ENCODE measurements at places on chromosomes 11 and 22.
A peak's percentile ranks its signal among the peaks of the same experiment; 100 is the strongest.

DNA sequence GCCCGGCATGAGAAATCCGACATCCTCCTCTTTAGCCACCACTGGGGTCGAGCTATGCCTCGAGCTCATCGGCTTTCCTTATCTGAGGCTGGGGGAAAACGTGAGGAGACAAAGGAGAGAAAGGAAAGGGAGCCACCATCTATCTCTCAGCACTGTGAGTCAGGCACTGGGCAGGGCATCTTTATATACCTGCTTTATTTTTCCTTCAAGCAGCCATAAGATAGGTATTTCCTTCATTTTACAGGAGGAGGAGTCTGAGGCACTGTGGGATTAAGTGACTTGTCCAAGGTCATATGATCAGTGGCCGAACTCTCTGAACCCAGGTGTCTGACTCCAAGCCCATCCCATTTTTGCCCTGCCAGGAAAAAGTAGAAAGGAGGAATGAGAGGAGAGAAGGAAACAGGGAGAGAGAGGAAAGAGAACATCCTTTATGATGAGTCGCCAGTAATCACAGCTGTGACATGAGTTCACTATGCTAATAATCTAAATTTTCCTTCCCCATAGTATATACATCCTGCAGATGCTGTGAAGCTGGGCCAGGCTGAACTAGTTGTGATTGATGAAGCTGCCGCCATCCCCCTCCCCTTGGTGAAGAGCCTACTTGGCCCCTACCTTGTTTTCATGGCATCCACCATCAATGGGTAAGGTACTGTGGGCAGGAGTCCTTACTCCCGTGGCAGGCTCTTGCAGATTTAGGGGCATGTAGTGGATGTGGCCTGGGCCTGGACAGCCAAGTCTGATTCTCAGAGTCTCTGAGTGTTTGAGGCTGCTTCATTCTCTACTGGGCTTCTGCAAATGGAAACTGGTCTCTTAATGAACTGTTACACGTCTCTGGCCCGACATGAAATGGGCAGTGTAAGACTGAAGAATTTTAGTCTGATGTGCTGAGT, 21.8 kb downstream of the NAT10 start:
- DNase-seq = no peak

DNA sequence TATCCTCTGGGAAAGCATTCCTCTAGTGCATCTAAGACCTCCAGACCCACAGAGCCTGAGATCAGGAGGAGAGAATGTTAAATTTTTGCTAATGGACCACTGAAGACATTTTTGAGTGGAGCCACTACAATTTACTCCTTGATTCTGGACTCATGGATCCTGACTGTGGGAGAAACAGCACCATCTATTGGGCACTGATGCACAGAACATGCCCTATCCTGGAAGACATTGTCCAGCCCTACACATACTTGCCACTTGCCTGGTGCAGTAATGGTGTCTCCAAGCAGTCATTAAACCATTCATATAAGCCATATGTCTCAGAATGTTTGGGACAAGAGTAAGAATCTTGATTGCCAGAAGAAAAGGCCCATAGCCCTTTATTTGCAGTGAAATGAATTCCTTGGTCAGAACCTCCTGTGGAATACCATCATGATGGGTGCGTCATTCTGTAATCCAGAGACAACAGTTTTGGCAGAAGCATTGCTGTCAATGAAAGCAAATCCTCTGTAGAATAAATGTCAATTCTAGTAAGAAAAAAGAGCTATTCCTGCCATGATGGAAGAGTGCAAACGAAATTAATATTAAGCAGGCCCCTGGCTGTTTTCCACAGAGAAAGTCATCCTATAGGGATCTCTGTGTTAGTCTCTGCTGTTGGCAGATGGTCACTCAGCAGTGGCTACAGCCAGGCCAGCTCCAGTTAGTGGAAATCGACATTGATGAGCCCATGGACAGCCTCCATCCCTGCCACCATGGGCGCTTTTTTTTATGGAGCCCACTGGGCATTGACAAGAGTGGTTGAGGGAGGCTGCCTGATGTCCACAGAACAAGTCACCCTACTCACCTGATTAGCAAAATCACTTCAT, 43.5 kb downstream of the GGTLC2 start:
- DNase-seq = no peak

GRCh38 chr11:118206391-118207031, 18.3 kb downstream of the JAML start:
- no peak for DNase-seq

DNA sequence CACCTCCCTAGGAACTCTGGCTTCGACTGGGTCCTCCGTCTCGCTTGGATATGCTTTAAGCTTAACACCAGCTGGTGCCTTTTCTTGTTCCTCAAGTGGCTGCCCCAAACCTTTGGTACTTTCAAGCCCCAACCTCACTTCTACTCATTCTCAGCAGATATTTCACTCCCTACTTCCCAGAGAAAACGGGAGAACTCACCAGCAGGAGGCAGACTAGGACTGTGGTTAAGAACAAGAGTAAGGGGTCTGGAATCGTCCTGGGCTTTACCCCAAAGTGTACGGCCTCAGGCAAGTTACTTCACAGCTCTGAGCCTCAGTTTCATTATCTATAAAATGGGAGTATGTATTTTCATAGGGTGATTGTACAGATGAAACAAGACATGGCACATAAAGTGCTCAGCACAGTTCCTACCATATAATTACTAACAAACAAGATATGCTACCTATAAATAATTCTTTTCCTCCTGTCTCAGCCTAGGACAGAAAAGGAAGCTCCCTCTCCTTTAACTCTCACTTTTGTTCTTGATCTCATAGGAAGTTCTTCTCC, 37.8 kb downstream of the PAMR1 start:
- no peak for DNase-seq

DNA sequence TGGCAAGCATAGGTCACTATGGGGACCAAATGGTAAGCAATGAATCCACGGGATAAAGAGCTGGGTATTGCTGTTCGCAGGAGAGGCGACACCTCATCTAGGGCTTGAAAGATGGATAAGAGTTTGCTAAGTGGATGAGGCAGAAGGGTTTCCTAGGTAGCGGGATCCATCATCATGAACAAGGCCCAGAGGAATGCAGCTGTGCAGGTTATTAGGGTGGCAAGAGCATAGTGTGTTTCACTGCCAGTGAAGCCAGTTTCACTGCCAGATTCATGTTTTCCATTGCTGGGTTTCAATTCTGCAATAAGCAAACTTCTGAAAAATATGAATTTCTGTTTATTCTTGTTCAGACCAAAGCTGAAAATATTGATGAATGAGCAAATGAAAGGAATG, 27.2 kb downstream of the WEE1 start:
- DNase-seq = no peak

DNA sequence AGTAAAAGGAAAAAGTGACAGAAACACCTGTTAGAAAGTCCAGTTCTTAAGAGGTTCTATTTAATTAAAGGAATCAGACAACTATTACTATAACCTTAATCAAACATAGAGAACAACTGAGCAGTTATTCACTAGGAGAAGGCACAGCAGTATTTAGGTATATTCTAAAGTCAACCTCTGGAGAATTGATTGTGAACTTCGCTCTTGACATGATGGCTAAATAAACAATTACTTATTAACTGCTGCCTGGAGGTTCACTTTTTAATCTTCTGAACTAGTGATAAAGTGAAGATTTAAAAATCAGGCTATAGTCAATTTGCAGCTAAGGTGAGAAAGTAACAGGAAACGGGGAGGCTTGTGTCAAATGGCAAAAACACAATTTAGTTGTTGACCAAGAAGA, 557.3 kb downstream of the FAM181B start:
- no peak for DNase-seq

DNA sequence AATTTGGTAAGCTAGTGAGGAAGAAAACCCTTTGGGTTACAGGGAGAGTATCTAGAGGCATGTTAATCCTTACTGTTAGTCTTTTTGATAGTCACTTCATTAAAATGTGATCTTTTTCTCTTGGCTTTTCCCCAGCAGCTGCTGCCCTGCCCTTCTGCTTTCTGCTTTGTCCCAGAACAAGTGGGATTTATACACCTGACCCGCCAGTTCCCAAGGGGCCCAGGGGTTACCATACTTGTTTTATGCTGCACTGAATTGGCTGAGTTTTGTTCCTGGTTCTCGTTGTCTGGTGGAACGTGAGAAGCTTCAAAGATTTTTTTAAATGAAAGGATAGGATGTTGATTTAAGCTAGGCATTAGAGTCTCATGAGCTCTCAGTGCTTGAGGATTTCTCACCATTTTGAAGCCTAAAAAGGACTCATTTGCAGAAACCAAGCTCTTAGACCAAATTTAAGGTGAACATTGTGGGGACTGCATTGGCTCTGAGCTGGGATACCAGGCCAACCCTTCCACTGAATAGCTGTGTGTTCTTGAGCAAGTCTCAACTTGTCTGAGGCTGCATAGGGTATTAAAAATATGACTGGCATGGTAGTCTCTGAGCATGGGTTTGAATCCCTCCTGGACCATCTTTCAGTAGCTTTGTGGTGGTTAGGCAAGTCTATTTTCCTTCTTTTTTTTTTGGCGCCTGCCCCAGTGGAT, 6.6 kb downstream of the LIMK2 start:
- no peak for DNase-seq

DNA sequence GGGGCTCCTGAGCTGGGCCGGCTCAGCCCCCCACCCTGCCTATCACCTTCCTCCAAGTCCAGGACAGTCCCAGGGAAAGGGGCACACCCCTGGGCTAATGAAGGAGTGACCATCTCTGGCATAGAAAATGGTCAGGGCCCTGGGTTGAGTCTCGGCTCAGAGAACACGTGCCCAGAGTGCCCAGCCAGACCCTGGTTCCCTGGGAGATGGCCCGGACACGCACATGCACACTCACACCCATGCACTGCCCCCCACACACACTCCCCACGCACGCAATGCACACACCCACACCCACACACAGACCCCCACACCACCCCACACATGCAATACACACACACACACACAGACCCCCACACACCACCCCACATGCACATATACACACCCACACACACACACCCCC, 28.7 kb downstream of the KCNC1 start:
- DNase-seq = no peak

- no peak for DNase-seq
Measured at GRCh38 chr11:11965192-11965591, 43.2 kb downstream of the DKK3 start.

DNA sequence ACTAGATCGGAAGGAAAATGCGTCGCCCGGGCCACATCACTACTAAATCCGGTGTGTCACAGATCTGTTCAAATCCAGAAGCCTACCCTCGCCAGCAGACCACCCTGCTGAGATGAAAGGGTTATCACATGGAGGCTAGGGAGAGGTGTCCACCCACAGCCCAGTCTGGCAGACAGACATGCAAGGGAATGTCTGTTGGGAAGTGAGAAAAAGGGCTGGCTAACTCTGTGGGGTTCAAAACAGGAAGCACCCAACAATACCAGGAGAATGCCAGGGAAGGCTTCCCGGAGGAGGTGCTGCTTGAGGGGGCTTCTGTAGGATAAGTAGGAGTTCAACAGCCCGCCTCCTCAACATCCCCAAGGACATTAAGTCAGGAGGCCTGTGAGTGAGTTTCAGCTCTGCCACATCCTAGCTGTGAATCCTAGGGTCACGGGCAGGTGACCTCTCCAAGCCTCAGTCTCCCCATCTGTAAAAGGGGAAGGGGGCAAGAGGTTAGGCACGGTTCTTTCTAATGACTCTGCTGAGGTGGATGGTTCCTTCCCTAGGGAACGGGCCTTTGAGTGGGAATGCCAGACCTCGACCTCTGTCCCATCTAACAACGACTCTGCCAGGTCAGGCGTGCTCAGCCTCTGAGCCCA, 1.1 kb downstream of the TPST2 start:
- DNase-seq = no peak

DNA sequence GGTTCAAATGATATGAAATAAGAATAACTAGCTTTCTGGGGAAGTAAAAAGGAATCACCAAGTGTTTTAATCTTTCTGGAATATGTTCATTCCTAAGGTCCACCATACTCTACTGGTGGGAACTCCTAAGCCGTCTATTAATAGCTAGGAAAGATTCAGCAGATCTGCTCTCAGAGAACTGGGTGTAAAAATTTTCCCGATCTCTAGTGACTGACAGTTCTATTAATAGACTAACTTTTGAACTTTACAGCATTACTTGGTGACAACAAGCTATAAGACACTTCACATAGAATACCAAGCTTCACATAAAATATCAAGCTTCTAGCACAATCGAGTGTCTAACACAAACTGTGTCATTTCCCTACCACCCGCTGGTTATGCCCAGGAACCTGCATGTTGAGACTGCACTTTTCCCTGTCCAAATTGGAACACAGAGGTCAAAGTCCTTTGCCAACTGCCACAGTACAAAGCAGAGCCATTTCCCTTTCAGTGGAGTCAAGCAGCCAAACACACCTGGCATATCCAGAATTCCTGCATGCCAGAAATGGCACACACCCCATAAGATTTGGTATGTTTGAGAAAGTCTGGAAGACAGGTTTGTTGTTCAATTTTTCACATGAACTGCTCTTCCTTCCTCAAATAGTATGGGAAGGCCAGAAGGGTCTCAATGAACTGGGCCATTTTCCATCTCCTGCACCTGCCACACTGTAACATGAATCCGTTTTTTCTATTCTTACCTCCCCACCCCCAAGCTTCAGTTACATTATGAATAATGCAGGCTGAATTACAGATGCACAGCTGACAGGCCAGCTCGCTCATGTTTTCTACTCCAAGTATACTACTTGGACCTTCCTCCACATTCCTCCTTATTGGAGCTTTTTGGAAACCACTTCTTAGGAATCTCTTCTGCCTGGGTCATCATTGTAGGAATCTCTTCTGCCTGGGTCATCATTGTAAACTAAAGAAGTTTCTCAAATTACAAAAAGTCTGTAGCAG, 3.7 kb downstream of the OSBP start:
- DNase-seq = peak; percentile 58

GRCh38 chr11:83147895-83148294, 9.0 kb upstream of the PCF11 start:
- DNase-seq = no peak
